ENCODE measurements at places on chromosomes 7 and 10.

DNA sequence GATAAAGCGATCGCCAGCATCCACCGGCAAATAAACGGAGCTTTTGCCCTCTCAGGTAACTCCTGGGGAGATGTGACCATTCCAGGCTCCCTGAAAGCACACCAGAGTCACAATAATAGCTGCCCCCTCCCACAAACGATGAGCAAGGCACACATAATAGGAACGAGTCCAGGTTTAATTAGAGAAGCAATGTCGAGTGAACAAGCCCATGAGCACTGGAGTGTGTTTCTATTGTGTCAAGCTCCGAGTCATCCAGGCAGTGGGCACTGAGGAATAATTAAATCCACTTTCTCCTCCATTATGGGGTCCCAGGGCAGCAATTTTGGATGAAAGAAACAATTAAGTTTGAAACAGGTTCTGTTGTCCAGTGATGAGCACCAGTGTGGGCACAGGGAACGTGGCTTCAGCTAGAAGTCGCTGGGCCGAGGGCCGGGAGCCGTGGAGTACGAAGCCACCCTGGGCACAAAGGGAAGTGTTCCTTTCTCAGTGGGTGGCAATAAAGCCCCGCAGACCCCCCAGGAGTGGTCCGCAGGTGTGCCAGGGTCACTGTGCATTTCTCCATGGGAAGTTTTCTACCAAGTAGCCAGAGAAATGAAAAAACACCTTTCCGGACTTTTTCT, 12.0 kb downstream of the PNLIPRP2 start:
- no peak for DNase-seq

- DNase-seq: no peak
These were observed 46.0 kb downstream of the CNOT4 start for GRCh38 chr7:135463908-135464307.

GRCh38 chr7:80440883-80441282, 71.0 kb downstream of the GNAT3 start:
- DNase-seq: no peak

- DNase-seq: no peak
These were observed 42.4 kb downstream of the TBATA start for GRCh38 chr10:70742537-70743429.

DNA sequence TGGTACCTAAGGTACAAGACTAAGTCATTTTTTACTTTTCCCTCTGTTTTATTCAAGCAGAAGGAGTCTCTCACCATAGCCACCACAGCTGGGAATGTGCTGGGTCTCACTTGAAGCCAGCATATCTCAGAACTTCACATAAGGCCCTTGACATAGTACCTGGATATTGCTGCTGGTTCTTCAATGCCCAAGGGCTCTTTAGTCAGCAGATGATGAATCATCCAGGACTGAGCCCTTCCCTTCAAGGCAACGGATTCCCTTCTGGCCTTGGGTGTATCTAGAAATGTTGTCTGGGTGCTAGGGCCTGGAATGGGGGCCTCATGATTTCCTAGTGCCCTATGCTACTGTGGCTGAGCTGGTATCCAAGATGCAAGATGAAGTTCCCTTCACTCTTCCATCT, 93.9 kb downstream of the ADCYAP1R1 start:
- no peak for DNase-seq
